ENCODE measurements at places on chromosomes 13 and 19.

DNA sequence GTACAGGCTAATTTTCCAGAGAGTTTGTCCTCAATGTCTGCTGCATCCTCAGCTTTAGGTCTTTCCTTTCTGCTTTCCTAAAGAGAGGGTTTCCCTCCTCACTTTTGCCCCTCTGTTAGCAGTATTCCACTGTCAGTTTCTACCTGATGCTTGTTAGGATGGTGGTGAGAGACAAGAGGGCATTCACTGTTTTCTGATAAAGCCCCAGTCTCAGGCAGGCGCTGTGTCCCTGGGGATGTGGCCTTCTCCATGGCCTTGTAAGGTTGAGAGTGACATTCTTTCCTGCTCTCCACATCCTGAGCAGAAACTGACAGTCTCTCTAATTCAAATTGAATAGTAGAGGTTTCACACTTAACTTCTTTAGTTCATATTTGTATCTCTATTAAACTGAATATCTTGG lies 14.9 kb downstream of the C13orf42 start:
- no peak for DNase-seq

DNA sequence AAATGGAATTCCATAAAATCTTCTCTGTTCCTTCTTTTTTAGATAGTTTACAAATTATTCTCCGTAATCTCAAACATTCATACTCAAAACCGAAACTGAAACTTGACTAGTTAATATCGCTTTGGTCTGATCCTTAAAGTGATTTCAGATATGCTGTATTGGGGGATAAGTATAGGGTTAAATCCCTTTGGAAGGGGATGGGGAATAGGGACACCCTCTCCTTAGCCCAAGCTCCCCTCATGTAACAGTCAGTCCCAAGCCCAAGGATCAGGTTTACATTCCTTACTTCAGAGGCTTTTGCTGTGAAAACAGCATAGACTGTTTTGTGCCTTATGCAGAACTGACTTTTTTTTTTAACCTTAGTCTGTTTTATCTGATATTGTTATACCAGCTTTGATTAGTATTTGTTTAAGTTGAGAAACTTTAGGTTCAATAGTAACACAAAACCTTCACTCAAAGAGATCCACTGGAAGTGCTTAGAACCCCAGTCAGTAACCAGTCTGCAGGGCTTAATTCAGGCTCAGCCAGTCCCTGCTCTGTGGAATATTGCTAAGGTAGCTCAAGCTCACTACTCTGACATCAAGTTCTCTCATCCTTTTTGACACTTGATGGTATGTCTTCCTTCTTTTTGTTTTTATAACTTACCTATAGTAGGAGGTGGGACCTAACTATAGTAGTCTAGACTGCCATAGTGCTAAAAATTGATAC lies 10.5 kb downstream of the CDADC1 start:
- no peak for DNase-seq

DNA sequence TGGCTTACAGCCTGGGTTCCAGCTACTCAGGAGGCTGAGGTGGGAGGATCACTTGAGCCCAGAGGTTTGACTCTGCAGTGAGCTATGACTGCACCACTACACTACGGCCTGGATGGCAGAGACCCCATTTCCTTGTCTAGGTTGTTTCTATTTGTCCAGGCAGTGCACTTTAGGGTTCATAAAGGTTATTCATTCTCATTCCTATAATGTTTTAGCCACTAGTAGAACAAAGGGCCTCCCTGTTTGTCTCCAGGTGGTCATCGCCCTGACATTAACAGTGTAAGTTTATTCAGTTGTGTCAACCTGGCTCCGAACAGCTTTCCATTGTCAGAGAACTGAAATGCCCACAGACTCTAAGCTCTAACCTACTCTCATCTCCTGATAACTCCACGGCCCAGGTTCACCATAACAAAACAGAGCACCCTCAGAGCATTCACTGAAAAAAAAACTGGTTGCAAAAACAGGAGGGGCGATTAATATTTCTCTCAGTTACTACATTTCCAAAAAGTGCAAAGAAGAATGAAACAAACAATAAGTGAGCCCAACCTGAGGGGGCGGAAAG lies 37.1 kb downstream of the SMAD9 start:
- no peak for DNase-seq

DNA sequence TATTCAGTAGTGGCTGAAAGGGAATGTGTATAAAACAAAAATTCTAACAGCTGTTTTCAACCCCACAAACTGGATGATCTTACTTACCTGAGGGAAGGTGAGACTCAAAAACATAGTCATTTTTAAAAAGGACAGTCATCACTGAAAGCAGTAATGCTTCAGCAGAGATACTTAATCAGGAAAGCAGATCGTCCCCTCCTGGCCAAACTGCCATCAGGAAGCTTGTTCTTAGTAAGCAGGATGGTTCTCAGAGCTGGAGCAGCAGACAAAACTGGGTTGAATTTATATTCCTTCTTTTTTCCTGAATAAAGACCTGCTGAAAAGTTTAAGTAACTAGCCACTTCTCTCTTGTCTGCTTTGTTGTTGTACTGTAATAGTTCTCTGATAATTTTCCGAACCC lies 1156.5 kb downstream of the OLFM4 start:
- DNase-seq = no peak

- DNase-seq = no peak
Observed at GRCh38 chr13:29703421-29703820, 107.9 kb upstream of the SLC7A1 start.

- no peak for DNase-seq
Observed at GRCh38 chr19:19269952-19270694, 3.0 kb downstream of the TM6SF2 start.

DNA sequence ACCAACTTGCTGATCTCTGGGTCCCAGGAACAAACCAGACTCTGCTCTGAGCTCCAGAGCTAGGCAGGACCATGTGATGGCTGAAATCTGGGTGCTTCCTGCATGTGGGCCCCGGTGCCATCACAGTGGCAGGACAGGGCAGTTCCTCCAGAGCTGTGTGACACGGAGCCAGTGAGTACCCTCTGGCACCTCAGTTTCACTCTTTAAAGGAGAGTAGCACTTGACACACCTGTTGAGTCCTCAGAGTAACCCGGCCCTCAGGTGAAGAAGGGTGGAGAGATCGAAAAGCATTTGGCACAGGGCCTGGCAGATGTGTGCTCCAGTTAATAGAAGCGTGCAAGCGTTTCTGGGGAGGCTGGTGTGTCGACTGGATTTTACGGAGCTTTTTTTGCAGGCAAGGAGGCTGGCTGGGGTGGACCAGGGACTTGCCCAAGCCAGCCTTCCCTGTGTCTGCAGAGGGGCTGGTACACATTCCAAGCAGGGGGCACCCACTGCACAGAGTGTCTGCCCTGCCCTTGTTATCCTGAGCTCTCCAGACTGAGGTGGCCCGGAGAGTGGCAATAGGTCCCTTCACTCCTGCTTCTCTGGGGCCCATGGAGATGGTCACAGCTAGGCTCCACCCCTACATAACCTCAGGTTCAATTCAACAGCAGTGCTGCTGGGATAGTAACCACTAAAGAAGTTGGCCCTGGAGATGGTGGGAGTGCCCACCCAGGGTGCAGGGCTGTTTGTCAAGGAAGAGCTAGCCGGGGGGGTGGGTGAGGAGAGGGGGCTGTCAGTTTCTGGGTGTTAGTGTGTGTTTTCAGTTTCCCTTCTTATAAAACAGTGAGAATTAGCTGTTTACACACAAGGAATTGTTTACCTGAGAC lies 8.3 kb downstream of the RPS19 start:
- DNase-seq = no peak

All from muscle of leg (tissue), 16 donors.